ENCODE measurements at places on chromosomes 2 and 18.

DNA sequence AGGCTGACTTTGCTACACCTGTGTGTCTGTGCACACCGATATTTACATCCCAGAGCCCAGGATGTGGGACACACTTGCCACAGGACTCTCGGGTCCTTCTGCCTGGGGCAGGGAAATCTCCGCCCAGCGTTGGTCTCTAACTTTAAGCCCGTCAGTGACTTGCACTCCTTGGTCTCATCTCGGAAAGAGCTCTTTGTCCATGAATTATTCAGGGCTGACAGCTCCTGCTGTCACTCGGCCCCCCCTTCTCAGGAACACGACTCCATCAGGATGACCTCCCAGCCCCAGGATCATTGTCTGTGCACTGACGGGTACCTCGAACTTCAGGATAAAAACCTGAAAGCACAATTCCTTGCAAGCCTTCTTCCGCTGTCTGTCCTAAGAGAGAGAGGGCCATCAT lies 26.6 kb downstream of the PLB1 start:
- no peak for DNase-seq

DNA sequence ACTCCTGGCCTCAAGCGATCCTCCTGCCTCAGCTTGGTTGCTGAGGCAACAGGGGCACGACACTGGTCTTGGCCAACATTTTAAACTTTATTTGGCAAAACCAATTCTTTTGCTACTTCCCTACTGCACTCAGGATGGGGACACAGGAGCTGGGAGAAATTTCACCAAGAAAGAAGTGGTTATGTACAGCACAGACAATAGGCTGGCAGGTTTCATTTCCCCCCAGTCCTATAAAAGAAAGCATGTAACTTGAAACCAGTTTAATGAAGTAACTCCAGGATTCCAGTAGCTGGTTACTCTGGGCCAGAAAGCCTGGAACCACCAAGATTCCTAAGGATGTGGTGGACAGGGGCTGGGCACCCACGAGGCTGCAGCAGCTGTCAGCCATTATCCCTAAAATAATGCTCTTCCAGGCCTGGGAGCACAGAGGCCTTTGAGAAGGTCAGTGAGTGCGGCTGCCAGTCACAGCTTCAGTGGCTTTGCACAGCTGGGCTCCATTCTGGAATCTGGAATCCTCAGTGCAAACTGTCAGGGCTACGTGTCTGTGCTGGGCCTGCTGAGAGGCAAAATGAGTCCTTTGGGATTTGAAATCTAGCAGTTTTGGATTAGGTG lies 142.3 kb upstream of the ITGA6 start:
- no peak for DNase-seq

DNA sequence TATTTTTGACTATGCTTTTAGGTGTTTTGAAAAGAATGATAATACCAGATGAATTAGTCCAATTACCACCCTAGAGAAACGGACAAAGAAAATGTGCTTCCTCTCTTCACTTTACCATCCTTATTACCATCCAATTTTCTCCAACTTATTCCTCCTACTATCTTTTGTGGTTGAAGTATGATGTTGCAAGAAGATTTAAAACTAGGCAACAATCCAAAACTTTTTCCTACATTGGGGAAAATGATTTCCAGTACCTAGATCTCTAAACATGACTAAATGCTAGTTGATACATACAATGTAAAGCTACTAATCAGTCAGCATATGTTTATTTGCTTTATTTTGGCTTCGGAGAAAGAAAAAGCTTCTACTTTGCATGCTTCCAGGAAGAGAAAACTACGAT lies 355.0 kb upstream of the LYPD1 start:
- DNase-seq = no peak

DNA sequence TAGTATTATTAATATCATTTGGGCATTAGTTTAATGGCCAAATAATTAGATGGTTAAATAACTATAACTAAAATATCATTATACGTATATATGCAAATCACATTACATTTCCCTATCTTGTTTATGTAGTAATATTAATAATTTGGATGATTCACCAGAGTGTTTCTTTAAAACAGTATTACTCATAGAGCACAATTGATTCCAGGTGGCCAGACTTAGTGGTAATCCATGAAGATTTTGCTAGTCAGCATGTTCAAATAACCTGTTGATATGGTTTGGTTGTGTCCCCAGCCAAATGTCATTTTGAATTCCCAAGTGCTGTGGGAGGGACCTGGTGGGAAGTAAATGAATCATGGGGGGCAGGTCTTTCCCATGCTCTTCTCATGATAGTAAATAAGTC lies 782.3 kb downstream of the LRP1B start:
- DNase-seq = no peak

- no peak for DNase-seq
These were observed 63.8 kb upstream of the TNP1 start for GRCh38 chr2:216923706-216924105.

DNA sequence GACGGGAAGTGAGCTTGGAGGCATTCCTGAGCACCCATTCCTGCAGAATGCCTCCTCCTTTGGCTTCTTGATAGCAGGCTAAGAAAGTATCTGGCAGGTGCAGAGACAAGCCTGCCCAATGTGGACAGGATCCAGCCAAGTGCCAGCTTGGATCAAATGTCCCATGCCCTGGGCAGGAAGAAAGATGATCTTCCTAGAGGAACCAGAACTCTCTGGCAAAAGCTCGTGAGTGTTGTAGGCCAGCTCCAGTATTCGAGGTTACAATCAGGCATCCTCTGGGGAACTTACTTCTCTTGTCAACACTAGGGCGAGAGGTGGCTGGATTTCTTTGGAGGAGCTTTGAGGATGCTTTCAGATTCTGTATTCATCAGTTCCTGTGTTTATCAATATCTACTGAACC lies 29.9 kb upstream of the PDIA6 start:
- no peak for DNase-seq

DNA sequence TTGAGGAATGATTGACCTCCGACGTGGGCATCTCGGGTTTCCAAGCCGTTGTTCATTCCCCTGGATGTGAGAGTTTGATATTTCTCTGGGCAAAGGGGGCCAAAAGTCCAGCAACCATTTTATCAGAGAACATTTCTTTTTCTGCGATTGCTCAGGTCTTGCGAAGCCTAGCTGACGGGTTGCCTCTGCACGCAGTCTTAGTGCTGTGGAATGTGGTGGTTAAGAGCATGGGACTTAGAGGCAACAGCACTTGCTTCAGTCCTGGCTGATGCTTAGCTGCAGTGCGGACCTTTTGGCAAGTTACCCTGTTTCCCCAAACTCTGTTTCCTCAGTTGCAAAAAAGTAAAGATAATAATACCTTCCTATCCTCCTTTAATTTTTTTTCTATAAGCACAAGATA lies 45.0 kb downstream of the FAP start:
- DNase-seq = no peak

DNA sequence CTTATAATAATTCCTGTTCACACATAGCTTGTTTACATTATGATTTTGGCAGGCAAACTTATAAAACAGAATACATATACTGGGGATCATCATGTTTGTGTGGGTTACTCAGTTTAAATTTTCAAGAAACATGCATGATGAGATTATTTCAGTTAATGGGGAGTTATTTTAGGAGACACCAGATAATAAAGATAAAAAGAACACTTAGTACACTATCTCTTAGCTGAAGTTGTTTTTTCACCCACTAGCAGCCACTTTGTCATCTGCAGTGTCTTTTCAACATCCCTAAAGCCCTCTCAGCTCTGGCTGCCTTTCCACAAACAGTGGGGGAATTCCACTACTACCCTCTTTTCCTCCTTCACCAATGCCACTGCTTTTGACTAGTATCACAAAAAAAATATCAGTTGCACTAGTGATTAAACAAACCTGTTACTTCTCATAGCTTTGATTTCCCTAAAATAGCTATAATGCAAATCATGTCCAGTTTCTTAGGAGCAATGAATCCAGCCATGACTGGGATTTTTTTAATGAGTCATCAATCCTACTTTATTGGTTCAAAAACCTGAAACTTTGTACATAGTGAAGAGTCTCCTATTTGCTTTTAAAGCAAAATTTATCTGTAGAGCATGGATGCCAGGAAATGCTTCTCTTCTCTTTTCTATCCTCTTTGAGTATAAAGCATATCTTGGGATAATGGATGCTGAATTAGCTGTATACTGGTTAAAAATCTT lies 156.7 kb upstream of the TFPI start:
- DNase-seq = no peak

DNA sequence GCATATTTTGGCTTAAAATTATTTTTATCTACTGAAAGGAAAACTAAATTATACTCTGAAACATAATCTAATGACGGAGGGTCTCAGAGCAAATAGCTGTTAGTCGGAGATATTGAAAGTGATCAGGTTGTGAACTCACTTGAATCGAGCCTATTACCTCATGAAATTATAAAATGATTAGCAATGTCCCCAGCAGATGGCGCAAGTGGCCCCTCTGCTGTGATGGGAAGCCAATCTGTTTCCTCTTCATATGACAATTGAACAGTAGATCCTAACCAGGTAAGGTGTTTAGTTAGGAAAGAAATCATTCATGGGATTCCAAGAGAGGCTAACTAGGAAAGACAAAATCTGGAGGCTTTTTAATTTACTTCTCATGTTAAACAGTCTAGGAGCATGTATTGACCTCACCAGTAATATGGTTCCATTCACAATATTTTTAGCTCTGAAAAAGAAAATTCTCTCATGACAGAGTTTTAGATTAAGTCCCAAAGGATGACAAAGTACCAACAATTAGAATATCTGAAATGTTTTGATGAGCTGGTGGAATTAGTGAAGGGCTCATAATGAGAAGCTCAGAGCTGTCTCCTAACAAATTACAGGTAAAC lies 29.9 kb upstream of the MPPE1 start:
- DNase-seq = peak; percentile 81

GRCh38 chr2:207473931-207474235 lies 55.9 kb upstream of the CREB1 start:
- no peak for DNase-seq

- no peak for DNase-seq
These were observed 593.4 kb downstream of the DCC start for GRCh38 chr18:52933356-52933755.

GRCh38 chr2:106197878-106198277 lies 3.8 kb upstream of the UXS1 start:
- DNase-seq = no peak

DNA sequence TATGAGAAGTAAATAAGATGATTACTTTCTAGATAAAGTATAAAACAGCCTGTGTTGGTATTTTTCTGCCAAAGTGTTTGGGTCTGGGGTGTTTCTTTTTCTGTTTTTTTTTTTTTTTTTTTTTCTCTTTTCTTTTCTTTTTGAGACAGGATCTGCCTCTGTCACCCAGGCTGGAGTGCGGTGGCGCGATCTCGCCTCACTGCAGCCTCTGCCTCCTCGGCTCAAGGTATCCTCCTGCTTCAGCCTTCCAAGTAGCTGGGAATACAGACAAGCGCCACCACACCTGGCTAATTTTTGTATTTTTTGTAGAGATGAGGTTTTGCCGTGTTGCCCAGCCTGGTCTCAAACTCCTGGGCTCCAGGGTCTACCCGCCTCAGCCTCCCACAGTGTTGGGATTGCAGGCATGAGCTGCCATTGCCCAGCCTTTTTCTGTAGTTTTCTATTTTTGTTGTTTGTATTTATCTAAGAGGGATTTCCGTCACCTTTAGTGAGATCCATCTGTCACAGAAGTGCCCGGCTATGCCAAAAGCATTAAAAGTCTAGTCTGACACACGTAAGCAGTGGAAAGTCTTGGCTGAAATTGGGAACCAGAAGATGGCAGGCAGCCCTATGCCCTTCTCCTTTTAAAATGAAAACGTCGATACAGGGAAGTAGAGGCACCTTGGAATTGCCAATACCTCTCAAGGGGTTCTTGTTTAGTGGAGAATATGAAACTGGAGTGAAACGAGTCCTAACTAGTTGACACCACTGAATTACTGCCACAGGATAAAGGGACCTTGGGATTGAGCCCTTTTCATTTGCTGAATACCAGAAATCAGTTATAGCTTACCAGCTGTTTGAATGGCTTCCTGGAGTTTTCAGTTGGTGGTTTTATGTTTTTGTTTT lies 14.0 kb downstream of the UGP2 start:
- DNase-seq = no peak

GRCh38 chr2:16619576-16620245 lies 45.9 kb downstream of the CYRIA start:
- no peak for DNase-seq

- peak; percentile 10 for DNase-seq
These were observed 510.3 kb downstream of the PLCL1 start for GRCh38 chr2:198314559-198315153.

- DNase-seq = no peak
These were observed 58.4 kb downstream of the TMEM247 start for GRCh38 chr2:46537624-46538295.

- no peak for DNase-seq
These were observed 249.8 kb downstream of the BCL11A start for GRCh38 chr2:60303680-60304079.

GRCh38 chr18:12014521-12015415 lies 33.5 kb downstream of the IMPA2 start:
- DNase-seq = no peak

GRCh38 chr2:45886171-45886663 lies 234.7 kb downstream of the PRKCE start:
- no peak for DNase-seq

DNA sequence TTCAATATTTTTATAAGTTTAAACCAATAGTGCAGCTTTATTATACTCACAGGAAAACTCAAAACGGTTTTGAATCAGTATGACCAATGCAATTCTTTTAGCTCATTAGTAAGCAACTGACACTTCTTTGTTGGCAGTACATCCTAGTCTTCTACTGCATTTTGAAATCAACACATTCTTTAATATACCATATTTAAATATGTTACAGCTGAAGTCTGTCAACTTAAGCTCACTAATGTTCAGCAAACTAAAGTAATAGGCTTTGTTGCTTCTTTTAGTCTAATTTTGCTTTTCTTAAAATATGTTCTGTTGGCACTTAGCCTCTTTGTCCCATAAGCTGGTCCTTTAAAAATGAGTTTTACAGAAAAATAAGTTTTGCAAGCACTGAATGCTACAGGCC lies 55.4 kb upstream of the CCBE1 start:
- DNase-seq = no peak

DNA sequence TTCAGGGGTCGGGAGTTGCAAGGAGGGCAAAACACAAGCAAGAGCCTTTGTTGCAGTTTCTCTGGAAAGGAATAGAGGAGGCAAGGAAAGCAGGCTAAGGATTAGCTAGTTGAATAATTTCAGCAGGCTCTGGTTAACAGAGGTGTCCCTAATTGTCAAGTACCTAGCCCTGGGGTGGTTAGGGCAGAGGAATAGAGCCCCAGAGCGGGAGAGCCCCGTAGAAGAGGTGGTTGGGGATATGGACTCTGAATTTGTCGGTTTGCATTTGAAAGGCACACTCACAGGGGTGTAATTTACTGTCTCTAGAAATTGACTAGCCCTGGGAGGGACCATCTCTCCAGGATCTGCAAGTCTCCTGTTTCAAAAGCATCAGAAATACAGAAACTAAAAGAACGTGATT lies 1030.2 kb downstream of the TMEM182 start:
- DNase-seq = no peak

DNA sequence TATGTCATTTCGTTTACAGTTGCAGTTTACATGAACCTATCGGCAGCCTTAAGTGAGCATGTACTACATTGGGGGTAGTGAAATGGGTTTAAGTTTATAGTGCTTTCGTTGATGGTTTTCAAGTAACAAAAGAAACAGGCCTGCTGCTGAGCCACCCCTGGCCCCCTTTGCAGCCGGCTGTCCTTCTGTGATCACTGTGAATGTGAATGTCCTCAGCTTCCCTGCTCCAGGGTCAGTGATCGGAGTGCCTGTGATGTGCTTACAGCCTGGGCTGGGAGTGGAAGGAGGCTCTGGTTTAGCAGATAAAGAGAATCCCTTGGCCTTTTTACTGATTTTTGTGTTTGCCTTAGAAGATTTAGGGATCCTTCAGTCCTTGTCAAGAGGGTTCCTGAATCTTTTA lies 154.2 kb downstream of the FAM210A start:
- no peak for DNase-seq
